ENCODE measurements at places on chromosomes 7 and 10.

GRCh38 chr10:77768039-77768438 lies 130.4 kb upstream of the KCNMA1 start:
- DNase-seq, result no peak

DNA sequence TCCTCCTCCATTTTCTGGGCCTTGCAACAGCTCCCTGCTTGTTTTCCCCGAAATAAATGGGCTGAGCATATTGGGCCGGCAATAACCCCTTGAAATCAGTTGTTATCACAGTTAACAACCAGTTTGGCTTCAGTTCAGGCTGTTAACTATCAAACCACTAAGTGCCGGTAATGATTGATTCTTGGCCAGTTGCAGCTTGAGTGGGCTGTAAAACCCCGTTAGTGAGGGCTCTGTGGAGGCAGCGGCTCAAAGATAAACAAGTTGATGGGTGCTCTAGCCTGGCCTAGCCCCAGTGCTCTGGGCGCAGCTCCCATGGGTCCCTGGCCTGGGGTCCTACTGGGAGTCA lies 8.3 kb downstream of the FGF8 start:
- DNase-seq, result no peak

- DNase-seq, result no peak
Observed at GRCh38 chr7:379456-380138, 89.6 kb downstream of the FOXL3 start.

- no peak for DNase-seq
Observed at GRCh38 chr10:120392671-120393079, 64.4 kb upstream of the PLPP4 start.

DNA sequence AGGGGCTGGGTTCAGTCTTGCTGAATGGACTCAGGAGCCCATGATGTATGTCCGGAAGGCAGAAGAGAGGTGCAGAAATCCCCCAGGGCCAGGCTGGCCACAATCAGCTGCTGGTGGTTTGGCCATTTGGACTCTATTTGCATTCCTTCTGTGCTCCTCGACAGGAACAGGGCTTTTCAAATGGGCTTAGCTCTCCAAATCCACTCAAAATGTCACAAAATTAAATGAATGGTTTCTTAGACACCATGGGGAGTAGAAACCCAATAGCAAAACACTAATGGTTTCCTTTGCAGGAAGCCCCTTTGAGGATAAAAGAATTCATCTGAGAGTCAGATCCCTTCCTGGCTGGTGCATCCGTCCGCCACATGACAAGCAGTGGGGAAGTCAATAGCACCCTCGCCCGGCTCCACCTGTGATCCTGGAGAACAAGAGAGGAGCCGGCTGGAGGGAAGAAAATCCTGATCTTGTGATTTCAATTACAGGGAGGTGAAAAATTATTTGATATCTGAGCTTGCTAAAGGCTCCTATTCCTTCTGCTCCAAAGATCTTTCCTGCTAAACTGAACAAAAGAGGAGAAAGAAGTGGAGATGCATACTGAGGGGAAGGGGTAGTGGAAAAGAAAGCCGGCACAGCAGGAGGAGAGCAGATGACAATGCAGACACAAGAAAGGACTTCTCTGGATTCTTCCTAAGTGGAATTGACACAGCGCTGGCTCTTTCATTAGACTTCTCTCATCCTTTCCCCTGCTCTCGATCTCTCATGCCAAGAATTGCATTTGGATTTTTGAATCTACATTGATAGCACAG lies 190.7 kb downstream of the C7orf25 start:
- DNase-seq, result no peak

DNA sequence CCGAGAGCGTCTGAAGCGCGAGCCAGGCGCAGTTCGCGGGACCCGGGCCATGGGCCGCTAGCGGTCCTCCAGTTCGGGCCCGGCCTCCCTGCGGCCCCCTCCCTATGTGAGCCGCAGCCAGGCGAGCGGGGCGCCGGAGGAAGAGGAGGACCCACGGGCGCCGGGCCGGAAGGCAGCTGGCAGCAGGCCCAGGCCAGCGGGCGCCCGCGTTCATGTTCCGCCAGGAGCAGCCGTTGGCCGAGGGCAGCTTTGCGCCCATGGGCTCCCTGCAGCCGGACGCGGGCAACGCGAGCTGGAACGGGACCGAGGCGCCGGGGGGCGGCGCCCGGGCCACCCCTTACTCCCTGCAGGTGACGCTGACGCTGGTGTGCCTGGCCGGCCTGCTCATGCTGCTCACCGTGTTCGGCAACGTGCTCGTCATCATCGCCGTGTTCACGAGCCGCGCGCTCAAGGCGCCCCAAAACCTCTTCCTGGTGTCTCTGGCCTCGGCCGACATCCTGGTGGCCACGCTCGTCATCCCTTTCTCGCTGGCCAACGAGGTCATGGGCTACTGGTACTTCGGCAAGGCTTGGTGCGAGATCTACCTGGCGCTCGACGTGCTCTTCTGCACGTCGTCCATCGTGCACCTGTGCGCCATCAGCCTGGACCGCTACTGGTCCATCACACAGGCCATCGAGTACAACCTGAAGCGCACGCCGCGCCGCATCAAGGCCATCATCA lies 1.1 kb downstream of the ADRA2A start:
- DNase-seq, result no peak

GRCh38 chr10:22252801-22253579 lies 35.2 kb upstream of the EBLN1 start:
- peak; percentile 31 for DNase-seq

GRCh38 chr7:80677629-80678028 lies 39.2 kb downstream of the CD36 start:
- DNase-seq, result no peak

DNA sequence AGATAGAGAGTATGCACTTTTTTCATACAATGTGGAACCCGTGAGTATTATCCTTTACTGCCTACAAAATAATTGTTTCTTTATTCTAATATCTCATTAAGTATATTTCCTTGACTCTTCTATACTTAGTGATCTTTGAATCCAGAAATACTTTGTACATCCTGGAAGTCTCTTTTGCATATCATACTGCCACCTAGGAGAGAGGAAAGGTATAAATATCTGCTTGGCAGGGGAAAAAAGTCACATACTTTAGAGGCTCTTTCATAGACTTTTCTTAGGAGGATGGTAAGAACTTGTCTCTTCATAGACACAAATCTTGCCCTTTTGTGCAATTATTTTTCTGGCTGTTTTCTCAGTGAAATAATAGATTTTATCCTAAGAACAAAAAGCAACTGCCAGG lies 436.0 kb downstream of the PAXIP1 start:
- DNase-seq, result no peak

DNA sequence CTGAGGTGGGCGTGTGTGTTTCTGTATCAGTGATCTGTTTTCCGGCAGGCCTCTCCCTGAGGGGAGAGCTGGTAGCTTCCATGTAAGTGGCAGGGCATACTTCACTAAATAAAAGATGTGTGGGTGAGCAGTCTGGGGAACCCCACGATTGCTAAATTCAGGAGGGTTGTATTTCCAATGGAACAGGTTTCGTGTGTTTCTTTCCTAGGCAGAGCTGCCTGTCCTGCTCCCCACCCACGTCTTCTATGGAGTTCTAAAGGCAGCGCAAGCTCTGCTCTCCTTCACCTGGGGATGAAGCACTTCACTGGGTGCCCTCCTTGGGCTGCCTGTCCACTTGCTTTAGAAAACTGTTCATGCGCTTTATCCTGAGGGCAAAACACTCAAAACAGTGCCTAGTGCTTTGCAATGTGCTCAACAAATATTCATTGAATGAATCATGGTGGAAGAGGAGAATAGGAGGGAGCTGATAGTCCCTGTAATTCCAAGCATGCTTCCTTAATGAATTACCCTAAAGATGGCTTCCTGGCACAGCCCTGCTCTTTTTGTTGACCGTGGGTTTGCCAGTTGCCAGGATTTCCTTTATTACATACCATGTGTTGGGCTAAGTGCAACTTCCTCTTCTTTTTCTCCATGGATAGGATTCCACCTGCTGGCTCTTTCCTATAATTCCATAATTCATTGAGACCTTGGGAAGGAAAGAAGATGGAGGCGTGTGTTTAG lies 50.6 kb upstream of the SRPK2 start:
- DNase-seq, result no peak

GRCh38 chr7:43485580-43485979 lies 97.3 kb upstream of the STK17A start:
- no peak for DNase-seq

DNA sequence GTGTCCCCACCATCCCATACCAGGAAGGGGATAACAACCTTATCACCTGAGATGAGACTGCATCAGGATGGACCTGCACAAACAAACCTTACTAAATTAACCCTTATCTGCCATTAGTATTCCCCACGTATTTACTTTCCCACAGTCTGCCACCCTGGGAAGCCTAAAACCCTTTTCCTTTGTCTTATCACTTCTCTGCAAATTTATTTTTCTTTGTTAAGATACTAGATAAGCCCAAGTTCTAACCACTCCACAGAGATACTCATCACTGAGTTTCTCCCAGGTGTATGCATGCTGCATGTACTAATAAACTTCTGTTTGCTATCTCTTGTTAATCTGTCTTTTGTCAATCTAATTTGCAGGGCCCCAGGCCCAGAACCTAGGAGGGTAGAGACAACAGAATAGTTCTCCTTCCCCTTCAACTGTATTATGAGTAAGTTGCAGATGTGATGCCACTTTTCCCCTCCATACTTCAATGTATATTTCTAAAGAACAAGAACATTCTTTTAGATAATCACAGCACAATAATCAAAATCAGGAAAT lies 66.0 kb downstream of the ELMO1 start:
- no peak for DNase-seq

DNA sequence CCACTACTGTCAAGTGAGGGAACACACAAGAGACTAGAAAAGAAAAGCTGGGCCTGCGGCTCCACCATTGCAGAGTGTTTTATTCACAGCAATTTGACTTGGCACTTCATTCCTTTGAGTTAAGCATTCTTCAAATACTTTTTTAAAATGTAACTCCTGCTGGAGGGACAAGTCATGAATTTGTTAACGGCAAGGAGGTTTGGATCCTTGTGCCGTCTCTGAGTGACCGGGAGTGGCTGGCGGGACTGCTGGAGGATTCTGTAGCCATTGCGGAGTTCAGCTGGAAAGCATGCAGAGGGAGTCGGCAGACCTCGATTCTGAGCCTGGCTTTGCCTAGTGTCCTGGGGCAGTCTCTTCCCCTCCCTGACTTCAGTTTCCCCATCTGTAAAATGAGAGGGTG lies 9.8 kb downstream of the HSPA12A start:
- DNase-seq, result no peak

GRCh38 chr10:19826712-19827111 lies 10.5 kb downstream of the PLXDC2 start:
- DNase-seq, result no peak

DNA sequence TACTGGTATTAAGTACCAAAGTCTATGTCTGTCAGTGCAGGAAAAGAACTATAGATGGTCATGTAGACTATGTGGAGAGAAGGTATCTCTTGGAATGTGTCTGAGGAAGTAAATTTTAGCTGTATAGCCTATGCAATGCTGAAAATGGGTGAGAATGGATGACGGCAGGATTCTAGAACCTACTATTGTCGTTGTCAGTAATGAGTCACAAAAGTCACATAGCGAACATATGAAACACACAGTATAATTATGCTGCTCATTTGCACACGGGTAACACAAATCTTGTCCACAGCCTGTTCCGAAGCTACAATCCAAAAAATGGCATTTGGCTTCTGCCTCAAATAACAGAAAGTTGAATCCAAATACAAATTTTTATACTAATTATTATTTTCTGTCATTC lies 33.6 kb upstream of the KMT2E start:
- no peak for DNase-seq

- DNase-seq, result no peak
Observed at GRCh38 chr10:120788771-120789170, 62.4 kb upstream of the WDR11 start.

- DNase-seq, result no peak
Observed at GRCh38 chr7:151061213-151062110, 2.1 kb downstream of the SLC4A2 start.

DNA sequence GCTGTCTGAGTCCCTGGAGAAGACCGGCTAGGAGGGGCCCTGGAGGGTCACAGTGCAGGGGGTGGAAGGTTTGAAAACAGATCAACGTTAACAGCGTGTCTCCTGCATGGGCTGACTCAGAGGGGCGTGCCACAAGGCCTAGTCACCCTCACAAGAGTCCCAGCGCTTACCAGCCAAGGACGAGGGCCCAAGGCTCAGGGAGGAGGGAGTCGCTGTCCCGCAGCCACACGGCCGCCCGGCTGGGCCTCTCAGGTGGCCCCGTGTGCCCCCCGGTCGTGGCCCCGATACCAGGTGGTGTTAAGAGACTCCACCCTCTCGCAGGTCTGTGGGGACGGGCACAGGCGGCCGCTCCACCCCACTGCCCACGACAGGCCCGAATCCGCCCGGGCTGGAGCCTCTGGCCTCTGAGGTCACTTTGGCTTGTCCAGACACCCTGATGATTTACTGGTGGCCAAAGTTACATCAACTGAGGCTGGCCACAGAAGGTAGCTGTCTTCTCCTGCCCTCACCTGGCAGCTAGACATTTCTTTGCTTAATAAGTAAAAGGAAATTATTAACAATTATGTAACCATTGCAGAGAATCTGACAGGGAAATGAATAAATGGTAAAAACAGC lies 34.0 kb downstream of the FAM20C start:
- DNase-seq, result no peak

- DNase-seq, result no peak
Observed at GRCh38 chr10:68153473-68154210, 44.4 kb downstream of the MYPN start.

DNA sequence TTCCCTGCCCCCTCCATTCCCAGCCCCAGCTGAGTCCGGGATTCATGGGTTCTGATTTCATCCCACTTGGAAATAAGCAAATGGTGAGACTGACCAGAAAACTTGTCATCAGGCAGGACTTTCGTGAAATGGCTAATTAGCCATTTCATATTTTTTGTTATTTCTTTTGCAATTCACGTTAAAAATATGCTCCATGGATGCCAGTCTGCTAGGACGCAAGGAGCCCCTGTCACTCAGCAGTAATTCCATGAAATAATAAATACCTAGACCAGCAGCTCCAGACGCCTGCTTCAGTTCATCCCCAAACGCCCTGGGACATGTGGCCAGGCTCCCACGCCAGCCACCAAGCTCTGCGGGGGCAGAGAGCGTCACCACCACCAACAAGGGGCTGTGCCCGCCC lies 111.0 kb downstream of the TRIL start:
- no peak for DNase-seq

GRCh38 chr7:129222064-129222463 lies 2.8 kb upstream of the AHCYL2 start:
- no peak for DNase-seq

DNA sequence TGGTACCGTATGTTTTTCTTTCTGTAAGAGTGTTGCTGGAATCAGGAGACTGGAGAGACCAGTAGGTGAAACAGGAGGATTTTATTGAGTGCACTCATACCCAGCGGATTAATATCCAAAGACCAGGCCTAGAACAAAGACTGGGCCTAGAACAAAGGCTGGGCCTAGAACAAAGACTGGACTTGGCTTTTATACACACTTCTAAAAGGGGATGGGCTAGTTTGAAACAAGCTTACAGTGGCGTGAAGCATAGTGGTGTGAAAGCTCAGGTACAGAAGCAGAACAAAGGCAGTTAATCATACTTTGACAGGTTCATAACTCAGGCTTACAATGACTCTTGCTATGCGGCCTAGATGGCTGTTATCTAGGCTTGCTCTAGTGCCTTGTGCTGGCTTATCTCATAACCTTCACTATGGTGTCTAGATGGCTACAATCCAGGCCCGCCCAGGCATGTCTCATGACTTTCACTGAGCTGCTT lies 67.7 kb downstream of the TRIM24 start:
- no peak for DNase-seq

GRCh38 chr10:126127481-126128029 lies 231.2 kb downstream of the FANK1 start:
- no peak for DNase-seq
